ENCODE measurements at places on chromosomes 5 and 9.

GRCh38 chr5:98314292-98314691, 459.2 kb upstream of the RGMB start:
- peak; percentile 66 for DNase-seq

DNA sequence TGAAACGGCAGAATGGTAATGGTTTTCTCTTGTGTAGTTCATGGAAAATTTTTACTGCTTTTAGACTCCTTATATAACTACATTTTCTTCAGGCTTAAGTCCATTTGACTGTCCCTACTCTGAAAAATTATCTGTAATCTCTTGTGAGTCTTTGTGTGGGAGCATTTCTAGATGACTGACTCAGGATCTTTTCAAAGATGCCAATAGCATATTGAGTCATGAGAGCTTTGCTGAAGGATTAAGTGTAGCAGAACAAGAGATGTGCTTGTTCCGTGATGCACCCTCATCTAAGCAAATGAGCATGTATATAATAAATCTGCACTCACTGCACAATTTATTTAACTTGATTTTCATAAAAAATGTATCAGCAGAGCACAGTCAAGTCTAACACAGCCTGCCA, 298.7 kb upstream of the CDH6 start:
- no peak for DNase-seq

DNA sequence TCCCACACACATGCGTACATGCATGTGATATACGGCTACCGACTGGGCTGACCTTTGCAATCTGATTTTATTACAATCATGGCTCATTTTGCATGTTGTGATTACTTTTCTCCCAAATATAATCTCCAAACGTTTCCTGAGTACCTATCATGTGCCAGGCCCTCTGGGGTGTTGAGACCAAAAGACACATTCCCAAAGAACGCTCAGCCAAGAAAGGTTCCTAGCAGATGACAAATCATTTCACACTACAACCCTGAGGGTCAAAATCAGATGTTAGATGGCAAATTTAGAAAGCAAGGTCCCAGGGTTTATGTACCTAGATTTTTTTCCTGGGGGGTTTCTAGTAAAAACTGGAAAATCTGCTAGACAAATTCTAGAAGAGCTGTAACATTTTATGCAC, 32.4 kb upstream of the SLC25A51 start:
- no peak for DNase-seq

DNA sequence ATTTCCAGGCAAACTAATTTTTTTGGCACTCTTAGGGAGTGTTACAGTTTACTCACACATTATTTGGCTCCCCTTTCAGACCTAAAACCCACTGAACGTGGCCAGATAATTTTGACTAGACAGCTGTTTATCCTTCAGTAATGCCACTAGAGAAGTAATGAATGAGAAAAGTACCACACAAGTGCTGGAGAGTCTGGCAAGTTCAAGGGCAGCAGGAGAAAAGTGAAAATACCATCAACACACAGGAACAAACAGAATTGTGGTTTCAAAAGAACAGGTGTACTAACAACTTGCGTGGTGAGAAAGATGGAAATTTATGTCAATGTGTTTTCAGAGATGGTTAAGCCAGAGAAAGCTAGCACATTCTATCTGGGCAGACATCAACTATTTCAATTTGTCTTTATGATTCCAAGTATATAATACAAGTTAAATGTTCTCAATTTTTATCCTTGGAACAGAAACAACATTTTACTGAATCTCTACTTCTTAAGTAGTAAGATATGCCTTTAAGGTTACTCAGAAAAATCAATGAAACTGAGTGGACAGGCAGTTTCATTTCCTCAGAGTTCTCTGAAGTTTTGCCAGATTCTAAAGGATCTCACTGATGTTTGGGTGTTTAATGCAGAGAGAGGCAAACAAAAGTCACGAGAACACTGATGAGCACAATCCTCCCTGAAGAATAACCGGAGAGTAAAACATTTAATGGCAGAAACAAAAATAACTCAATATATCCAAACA, 91.0 kb downstream of the ARSB start:
- no peak for DNase-seq

DNA sequence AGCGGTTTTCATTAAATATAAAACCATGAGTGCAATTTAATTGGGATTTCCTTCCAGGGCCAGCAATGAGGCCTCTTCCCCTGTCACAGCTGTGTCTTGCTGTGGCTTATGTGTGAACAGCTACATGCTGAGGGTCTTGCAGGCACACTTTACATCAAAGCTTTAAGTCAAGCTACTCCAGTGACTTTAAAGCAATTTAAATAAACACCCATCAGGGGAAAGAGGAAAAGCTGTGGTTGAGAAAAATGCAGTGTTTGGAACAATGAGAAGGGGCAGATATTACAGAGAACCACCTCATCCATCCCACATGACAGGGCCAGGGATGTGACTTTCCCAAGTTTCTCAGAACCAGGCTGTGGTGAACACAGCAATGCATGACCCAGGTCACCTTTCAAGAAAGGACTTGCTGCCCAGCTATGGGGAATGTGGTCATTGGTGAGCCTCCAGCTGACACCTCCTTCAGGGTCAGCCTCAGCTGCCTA, 115.9 kb upstream of the LPAR1 start:
- DNase-seq, result no peak

Data from fibroblast of pulmonary artery (primary cell).